ENCODE measurements at places on chromosomes 4 and X.

DNA sequence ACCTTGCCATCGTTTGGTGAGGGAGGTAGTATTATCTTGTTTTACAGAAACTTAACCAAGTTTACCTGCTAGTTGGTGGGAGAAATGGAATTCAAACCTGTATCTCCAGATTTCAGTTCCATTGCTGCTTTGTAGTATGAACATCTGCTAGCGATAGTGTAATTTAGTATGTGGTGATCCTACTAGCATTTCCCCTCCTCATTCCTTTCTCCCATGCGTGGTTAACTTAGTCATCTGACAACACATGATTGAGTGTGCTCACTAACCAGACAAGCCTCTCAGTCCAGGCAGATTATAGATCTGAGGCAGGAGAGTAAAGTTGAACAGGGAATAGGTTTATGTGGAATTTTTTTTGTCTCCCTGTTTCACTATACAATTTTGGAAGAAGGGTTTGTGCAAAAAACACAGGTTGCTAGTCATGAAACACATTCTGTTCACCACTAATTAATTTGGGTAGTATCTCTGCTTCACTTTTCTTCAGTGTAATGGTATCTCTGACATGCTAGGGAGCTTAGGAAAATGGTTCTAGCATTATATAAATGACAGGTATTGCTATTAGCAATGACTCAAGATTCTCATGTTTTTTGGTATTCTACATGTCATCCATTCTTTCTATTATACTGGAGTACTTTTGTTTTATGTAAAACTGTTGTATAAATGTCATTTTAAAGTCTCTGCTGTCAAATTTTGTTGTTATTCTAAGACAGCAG lies 21.7 kb downstream of the RBPJ start:
- DNase-seq, result peak; percentile 87

DNA sequence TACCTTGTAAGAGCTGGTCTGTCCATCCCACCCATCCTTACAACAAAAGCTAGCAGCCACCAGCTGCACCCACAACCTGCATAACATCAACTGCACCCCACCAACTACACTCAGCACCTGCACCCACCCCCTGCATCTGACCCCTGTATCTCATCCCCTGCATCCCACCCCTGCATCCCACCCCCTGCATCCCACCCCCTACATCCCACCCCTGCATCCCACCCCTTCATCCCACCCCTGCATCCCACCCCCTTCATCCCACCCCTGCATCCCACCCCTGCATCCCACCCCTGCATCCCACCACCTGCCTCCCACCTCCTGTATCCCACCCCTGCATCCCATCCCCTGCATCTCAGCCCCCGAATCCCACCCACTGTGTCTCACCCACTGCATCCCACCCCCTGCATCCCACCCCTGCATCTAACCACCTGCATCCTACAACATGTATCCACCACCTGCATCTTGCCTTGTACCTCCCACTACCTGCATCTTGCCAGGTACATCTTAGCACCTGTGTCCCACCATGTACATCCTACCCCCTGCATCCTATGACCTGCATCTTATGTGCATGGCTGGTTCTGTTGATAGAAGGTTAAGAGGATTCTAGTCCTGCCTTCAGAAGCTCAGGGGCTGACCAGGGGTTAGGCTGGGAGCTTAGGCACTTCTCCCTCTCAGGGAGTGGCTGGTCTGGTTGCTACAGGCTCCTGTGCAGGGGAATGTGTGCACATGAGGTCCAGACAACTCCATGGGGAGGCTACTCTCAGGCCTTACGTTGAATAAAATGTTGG lies 9.4 kb downstream of the TMEM271 start:
- DNase-seq, result no peak

DNA sequence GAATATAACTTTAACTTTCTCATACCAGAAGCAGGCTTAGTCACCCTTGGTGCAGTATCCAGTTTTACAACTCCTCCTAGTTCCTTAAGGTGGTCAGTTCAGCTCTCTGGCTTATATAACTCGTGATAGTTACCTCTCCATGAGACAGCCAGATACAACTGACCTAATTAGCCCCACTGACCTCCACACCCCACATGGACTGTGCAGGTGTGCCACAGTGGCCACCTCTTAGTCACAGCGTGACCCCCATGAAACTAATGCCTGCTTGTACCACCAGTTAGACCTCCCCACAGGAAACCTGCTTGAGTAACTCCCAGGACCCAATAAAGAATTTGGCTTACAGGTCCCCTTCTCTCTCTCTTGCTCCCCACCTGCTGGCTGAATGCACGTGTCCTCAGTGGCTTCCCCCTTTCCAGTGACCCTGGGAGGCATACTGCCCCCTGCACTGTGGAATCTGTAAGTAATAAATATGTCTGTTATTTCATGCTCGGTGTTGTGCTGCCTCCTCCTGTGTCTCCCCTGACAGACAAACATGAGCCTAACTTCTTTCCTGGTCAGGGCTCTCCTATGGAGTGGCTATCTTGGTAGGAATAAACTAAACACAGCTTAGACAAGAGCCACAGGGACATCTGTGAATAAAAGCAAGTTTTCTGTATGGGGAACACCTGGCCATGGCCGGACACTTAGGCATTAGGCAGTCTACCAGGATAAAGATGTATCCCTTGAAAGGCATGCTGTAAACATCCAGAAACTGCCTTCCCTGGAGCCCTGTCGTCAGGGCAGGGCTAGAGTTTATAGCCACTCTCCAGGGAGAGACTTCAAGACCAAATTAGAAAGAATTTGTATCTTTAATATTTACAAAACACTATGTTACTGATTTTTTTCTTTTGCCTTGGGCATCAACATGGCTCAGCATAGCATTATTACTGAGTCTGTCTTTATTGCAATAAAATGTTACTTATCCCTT lies 209.7 kb upstream of the BOD1L1 start:
- no peak for DNase-seq

GRCh38 chr4:159765382-159765781 lies 662.5 kb downstream of the RAPGEF2 start:
- peak; percentile 54 for DNase-seq

- no peak for DNase-seq
Measured at GRCh38 chr4:186806679-186807421, 83.2 kb upstream of the FAT1 start.

GRCh38 chrX:125998432-125998831 lies 167.7 kb downstream of the DCAF12L2 start:
- no peak for DNase-seq

DNA sequence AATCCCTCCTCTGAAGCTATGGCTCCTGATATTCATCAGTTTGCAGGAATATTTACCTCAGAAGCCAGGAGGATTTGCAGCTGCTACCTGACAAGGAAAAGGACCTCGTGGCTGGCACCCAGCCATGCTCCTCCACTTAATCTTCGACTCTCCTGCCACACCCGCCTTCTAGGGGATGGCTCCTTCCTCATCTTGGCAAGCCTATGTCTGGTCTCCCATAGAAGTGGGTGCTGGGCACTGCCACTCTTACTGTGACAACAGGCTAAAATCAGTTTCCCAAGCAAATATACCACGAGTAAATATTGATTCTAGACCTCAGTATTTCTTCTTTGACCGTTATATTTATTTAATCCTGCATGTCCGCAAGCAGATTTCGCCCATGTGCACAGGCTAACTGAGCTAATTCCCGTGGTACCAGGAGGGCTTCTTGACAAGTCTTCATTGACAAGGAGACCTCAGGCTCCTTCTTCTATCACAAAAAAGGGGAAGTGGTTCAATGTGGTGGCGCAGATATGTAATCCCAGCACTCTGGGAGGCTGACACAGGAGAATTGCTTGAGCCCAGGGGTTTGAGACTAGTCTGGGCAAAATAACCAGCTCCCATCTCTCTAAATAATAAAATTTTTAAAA lies 52.6 kb upstream of the DCTD start:
- no peak for DNase-seq

DNA sequence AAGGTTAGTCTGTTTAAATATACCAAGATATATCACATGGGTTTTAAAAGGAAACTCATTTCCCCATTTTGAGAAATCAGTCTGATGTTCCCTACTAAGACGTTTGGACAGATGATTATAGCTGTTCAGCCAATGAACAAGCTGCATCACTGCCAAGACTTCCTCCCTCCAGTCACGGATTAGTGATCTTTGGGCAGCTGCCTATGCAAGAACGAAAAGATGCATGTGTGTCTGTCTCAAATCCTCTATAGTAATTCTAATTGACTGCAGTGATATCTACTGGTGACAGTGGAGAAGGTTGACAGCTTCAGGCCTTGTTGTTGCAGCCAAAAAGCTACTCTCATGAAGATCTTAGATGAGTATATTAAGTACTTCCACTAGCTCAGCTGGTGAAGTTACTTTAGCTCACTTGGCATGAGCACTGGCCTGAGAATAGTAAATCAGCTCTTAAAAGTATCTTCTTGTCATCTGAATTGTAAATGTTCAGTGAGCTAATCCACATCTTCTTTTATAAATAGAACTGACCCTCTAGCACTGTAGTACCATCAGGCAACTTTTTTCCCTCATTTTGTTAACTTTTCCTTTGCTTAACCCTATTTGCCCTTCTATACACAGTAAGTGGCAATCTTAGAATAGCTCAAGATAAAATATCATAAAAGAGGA lies 134.5 kb upstream of the PCDH10 start:
- no peak for DNase-seq

DNA sequence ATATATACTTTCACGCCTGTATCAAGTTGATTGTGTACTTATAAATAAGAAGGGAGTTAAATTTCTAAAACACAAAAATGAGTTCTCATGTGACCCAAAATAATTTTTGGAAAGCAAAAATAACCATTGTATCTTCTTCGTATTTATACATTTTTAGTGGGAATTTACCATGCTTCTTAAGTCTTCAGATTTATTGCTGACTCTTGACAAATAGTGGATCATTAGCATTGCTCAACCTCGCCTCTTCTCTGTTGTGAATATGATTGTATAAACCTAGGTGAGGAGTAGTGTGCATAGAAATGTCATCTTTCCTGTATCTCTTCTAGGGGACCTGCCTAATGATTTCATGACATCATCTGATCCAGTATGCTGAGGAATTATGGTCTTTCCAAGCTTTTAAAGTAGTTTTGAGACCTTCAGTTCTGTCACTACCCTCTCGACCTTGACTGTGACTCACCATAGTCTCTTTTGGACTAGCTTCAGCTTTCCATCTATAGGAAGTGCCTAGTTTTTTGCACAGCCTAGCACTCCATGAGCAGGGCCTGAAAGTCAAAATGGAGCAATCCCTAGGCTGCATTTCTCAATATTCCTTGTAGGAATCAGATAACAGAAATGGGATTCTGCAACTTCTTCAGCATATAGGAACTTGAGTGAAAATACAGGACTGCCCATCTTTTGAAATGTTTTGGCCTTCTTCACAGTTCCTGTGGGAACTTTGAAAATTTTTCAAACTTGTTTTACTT lies 157.6 kb downstream of the ARX start:
- DNase-seq, result no peak

GRCh38 chrX:45986971-45987370 lies 558.2 kb downstream of the ZNF674 start:
- DNase-seq, result peak; percentile 7

DNA sequence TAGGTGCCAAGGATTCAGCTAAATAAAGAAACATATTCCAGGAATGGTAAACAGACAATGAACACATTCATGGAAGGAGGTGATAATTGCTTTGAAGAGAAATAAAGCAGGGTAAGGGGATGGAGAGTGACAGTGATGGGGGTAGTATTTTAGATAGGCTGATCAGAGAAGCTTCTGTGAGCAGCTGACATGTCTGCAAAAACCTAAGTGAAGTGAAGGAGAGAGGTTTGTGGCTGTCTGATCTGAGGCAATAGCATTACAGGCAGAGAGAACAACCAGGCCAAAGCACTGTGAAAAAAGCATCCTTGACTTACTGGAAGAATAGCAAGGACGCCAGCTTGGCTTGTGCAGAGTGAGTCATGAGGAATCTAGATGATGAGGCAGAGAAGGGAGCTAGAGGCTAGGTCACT lies 271.9 kb upstream of the GATB start:
- peak; percentile 12 for DNase-seq

DNA sequence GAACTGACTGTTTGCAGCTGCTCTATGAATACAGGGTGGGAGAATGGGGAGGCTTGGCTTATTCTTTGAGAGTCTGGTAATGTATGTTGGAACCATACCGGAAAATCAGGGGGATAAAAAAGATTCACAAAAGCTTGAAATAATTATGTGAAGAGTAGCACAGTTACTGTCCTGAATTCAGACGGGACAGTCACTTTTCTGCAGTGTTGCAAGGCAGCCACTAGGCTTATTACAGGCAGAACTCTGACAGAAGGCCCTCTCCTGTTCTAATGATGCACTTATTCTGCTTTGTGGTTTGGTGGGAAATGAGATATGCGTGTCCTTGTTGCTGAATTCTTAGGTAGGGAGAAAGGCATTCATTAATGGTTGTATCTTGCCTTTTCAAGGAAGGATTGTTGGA lies 37.2 kb downstream of the GUCY1B1 start:
- peak; percentile 75 for DNase-seq

GRCh38 chr4:144295286-144295995 lies 154.9 kb upstream of the GYPA start:
- no peak for DNase-seq

GRCh38 chrX:15750611-15751154 lies 12.6 kb downstream of the CA5B start:
- DNase-seq, result peak; percentile 10

GRCh38 chrX:11080741-11081305 lies 30.3 kb upstream of the HCCS start:
- DNase-seq, result no peak

GRCh38 chr4:5050520-5051277 lies 581 bp upstream of the STK32B start:
- DNase-seq, result peak; percentile 78

DNA sequence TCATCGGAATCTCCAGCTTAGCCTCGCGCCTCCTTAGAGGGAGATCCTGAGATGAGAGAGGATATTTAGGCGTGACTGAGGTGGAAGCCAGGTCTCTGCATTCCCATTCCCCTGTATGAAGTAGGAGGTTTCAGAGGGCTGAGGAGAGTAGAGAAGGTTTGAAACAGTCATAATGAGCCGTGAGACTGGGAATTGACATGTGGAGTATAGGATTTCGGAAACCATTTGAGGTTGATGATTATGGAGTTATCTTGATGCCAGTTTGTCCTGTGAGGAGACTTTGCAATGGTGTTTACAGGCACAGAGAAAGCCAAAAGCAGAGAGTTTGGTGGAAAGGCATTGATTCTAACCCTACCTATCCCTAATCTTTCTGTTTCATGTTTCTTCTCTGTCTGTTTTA lies 2.0 kb downstream of the CHST7 start:
- no peak for DNase-seq

DNA sequence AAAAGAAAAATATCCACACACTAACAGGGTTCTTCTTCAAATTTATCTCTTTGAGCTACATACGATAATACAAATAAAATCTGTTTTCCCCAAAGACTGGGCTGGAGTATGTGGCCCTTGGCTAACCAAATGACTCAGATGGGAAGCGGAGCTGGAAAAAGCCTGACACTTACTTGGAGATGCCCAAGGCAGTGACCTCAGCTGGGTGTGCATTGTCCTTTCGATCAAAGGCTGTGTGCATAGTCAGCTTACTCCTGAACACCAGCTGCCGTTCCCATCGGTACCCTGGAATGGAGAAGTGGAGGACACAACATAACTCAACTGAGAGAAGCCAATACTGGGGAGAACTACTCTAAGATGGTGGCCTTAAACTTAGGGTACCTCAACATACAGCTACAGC lies 95.1 kb downstream of the CDS1 start:
- DNase-seq, result peak; percentile 42

All from myocyte (in vitro differentiated cells).